ENCODE measurements at places on chromosomes 2 and 18.

- no peak for DNase-seq
Measured at GRCh38 chr18:459814-460593, 40.5 kb downstream of the COLEC12 start.

DNA sequence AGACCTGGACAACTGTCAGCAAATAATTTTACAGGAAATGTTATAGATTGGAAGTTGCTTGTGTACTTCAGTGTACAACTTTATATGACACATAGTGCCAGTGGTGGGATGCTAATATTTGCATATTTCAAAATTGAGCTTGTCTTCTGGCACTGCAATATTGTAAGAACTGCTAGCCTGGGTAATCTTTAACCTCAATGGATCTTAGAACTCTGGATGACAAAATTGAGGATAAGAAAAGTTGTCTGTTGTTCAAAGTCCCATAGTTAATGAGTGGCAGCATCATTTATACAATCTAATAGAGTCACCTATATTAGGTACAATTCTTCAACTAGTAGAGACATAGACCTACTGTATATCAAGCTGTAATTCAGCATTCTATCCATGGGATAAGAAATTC, 110.3 kb downstream of the MEIS1 start:
- DNase-seq: no peak

GRCh38 chr18:32437100-32437834, 33.4 kb downstream of the GAREM1 start:
- DNase-seq: no peak

DNA sequence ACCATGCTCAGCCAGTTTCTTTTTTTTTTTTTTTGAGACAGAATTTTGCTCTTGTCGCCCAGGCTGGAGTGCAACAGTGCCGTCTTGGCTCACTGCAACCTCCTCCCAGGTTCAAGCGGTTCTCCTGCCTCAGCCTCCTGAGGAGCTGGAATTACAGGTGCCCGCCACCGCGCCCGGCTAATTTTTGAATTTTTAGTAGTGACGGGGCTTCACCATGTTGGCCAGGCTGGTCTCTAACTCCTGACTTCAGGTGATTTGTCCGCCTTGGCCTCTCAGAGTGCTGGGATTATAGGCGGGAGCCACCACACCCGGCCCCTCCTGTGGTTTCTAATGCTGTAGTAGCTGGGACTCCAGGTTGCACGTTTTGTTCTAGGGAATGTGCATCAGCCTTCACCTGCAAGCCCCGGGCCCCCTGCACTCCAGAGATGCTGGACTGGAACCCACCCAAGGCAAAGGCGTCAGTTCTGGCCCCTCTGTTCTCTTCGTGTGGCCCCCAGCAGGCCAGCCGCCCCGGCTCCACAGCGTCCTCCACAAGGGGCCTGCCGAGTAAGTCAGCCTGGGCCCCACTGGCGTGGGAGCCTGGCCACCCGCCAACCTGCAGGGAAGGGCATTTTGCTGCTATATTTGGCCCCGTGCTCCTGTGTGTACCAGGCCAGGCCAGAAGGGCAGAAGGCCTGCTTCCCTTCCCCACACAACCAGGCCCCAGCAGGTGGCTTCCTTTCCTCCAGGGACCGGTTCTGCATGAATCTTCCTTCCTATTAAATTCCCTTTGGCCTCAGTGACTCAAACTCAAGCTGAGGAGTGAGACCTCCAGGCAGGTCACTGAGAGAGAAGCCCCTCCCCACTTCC, 25.7 kb upstream of the B3GNT7 start:
- no peak for DNase-seq

GRCh38 chr2:239913636-239914417, 111.3 kb downstream of the NDUFA10 start:
- DNase-seq: no peak

GRCh38 chr2:10863837-10864236, 47.9 kb upstream of the KCNF1 start:
- no peak for DNase-seq

DNA sequence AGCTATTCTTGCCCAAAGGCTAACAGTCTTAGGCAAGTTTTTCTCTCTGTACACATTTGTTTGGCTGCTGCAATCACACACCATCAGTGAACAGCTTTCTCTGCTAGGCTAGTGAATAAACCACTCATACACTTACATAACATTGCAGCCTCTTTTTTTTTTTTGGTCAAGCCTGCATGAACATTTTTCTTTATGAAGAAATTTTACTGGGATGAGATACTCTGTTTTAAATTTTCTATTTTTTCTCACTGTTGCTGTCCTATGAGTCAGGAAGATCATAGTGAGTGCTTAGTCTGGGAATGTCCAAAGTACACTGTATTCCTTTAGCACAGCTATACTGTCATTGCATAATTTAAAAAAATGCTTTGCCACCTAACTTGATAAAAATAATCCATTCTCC, 58.5 kb downstream of the ROCK1 start:
- no peak for DNase-seq

GRCh38 chr18:7523772-7524171, 43.3 kb upstream of the PTPRM start:
- no peak for DNase-seq

DNA sequence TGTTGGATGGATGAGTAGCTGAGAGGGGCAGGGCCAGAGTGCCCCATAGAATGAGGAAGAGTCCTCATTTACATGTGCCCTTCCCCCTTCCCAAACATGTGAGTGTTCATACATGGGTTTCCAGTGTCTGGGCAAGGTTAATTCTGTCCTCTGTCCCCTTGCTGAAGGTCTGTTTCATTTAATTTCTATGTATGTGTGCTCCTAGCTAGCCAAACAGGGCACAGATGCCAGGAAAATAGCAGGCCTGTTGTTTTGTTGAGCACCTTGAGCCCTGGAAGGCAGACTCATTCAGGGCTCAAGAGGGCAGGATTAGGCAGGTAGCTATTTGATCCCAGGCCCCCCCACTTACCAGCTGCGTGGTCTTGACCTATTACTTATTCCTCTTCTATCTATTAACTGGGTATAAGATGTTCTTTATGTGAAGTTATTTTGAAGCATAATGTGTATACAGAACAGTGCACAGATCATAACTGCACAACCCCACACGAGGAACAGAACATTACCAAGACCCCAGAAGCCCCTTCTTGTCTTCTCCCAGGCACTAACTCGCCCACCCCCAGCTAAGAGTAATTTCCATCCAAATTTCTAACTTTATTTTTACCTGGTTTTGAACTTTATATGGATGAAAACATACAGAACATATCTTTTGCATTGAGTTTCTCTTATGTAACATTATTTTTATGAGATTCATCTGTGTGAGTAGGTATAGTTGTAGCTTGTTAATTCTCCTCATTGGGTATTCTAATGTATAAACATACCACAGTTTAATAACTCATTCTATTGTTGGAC, 164.3 kb downstream of the RPIA start:
- DNase-seq: no peak

- no peak for DNase-seq
Measured at GRCh38 chr2:224646242-224646846, 61.2 kb upstream of the CUL3 start.

GRCh38 chr2:236127010-236127409, 41.2 kb downstream of the GBX2 start:
- DNase-seq: no peak

DNA sequence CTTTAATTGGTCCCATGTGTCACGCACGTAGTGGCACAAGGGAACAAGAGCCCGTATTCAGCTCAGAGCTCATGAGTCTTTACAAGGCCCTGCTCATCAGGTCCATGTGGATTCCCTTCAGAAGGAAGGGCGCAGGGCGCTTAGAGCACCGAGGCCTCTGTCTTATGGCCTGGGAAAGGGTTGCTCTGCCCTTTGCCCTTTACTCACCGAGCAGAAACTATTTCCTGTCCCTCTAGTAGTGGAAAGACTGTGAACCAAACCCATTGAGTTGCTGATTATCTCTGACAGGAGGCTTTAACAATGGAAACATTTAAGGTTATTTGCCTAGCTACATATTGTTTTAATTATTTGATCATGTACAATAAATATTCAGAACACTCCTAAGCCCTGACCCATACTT, 102.0 kb upstream of the ACAA2 start:
- DNase-seq: no peak

DNA sequence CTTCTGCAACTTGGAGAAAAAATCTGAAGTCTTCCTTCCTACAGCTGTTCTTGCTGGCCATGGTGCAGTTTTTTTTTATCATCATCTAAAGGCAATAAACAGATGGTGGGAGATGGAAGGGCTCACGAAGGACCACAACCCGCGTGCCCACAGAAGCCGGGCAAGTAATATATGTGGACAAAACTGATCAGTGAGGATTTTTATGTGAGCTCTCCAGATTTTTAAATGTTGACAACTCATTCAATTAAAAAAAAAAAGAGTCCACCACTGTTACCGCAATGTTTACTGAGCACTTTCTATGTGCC, 55.9 kb upstream of the CREB1 start:
- no peak for DNase-seq

DNA sequence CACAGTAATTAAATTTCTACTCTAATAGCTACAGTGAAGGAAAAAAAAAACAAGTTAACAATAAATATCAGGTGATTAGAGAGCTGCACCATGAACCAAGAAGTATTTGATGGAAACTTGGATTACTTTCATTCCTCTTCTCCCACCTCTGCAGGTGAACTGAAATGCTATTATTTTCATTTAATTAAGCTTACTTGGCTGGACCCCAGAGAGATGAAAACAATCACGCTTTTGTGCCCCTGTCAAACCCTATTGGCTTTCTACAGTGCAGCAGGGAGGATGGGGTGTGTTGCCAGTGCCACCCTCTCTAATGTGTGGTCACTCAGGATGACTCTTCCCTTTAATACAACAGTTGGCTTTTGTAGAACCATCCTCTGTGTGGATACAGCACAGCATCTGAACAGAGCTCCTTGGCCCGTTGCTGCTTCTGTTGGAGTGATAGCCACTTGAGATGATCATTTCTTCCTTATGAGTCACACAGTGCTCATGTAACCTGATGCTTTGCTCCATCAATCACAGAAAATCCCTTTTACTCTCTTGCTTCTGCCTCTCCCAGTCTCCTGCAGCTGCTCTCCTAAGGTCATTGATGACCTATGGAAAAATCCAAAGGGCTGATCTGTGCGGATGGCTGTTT, 5.5 kb upstream of the ARL4C start:
- DNase-seq: no peak

- DNase-seq: no peak
Measured at GRCh38 chr2:168210895-168211570, 36.4 kb downstream of the STK39 start.

- no peak for DNase-seq
Measured at GRCh38 chr2:43029186-43029585, 197.2 kb downstream of the ZFP36L2 start.

- DNase-seq: no peak
Measured at GRCh38 chr2:209411718-209412117, 12.1 kb upstream of the MAP2 start.

DNA sequence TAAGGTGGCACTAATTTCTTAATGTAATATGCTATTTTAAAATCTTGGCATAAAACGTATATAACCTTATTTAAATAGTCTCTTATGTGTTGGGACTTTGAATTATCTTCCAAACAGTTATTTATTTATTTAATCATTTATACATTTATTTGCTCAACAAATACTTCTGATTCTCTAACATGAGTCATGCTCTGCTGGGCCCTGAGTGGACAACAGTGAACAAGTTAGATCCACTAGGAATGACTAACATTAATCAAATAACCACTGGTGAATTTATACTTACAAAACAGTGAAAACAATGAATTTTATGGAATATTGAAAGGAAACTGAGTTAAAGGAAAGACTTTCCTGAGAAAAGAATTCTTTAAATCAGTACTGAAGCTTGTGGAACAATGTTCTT, 1257.2 kb upstream of the CHAC2 start:
- no peak for DNase-seq

GRCh38 chr2:53802617-53803151, 15.8 kb downstream of the ERLEC1 start:
- DNase-seq: no peak

- no peak for DNase-seq
Measured at GRCh38 chr18:79662034-79662433, 17.6 kb upstream of the CTDP1 start.

- DNase-seq: peak; percentile 50
Measured at GRCh38 chr2:86038291-86039081, 67.2 kb downstream of the POLR1A start.

DNA sequence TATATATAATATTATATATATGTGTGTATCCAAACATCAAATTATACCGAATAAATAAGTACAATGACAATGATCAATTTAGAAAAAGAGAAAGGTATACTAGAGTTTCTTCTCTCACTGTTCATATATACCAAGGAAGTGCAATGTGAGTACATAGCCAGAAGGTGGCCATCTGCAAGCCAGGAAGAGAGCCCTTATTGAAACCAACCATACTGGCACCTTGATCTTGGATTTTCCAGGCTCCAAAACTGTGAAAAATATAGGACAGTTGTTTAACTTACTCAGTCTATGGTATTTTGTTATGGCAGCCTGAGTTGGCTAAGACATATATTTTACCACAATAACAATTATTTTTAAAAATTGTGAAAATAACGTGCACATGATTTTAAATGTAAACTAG, 1490.2 kb upstream of the SLC39A10 start:
- no peak for DNase-seq

DNA sequence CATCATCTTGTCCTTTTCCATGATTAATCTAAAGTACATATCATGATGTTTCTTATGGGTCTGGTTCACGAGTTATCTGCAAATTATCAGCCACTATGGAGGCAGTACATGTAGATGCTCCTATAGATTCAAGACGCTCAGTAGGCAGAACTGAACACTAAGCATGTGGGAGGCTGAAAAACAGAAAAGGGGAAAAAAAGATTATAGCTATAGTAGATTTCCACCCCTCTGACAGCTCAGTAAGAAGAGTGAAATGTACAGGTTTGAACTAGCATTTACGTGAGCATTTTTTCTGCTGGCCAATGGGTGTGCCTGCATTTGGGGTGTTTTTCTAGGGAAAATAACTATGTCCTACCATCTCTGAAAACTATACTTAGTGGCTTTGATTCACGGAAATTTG, 308.9 kb downstream of the ZEB2 start:
- no peak for DNase-seq

- DNase-seq: no peak
Measured at GRCh38 chr18:79815657-79816056, 17.9 kb downstream of the KCNG2 start.

DNA sequence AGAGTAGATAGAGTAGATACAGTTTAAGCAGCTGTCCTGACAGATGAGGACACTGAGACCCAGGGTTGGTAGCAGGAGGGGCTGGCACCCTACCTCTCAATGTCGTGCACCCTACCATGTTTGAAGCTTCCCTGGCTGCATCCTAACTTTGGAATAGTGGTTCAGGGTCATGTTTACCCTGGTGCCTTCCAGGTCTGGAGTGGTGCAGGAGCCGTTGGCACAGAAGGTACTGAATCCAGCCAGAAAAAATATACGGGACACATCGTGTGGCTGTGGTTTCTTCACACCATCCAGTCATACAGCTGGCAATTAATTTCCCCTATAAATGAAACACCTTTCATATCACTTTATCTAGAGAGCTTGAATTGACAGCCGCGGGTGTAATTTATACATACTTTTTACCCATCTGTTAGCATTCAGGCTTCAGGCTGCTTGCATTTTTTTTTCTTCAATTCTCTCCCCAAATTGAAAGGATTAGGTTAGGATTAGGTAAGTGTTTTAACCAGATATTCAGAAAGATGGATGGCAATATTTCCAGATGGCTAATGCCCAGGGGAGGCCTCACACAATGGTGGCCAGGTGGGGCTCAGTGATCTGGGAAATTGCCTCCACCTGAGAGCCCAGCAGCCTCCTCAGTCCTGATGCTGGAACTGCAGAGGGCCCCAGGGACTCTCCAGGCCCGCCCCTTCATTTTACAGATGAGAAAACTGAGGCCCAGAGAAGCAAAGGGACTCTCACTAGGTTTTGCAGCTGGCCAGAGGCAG, 127.0 kb downstream of the CELF4 start:
- DNase-seq: no peak
